MCF 10A (cell line): ENCODE measurements at places on chromosomes 3 and 15.

- DNase-seq, result peak; percentile 58
Measured at GRCh38 chr3:187744169-187745151, 808 bp downstream of the BCL6 start.

DNA sequence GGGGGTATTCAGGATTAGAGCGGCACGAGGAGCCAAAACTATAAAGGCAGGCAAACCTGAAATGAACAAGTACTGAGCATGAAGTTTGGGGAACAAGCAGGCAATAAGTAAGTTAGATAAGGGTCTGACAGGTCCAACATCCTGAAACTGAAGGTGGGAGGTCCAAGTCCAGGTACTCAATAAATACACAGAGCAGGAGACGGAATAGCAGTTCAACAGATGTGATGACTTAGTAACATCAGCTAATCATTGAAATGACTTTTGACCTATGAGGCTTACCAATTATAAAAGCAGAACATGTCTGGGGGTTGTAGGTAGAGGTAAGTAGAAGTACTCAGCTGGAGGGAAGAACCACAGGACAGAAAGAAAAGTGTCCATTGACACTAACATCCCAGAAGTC, 132.8 kb upstream of the PDZRN3 start:
- no peak for DNase-seq

- peak; percentile 83 for DNase-seq
Measured at GRCh38 chr3:134336587-134336986, 37.7 kb downstream of the AMOTL2 start.

DNA sequence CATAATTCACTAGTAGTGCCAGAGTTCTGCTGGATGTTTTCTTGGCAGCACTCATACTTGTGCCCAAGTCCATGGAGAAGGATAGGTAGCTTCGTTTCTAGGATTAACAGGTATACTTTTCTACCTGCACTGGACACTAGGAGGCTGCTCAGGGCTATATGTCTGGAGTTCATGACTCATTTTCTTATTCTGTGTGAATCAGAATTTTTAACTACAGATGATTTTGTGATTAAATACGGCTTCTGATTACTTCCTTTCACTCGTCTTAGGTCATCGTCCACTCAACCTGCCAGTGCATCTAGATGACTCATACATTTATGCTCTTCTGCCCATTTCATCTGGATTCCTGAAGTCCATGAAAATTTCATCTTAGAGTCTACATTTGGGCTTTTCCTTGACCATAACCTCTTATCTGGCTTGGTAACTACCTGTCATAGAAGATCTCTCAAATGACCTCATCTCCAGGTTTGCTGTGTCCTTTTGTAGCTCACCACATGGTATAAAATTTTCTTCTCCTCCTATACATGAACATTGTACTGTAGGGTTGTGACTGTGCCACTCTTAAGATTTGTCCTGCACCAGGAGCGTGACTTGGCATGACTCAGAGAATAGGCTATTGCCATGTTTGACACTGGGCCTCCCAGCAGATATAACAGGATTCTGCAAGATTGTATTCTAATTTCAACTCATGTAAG, 66.7 kb upstream of the GCSAM start:
- DNase-seq, result peak; percentile 83

DNA sequence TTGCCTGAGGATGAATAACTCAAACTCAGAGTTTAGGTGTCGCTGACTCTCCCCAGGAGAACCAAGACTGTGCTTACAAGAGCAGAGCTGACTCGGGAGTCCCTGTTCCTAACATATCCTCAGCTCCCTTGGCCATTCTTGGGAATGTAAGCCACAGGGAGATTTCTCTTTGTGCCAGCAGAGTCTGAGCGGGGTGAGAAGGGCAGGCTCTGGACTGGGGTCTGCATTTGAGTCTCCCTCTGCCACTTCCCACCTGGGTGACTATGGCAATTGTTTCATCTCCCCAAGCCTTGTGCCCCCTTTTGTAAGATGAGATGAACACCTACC, 126.0 kb downstream of the ADAMTS17 start:
- no peak for DNase-seq

GRCh38 chr3:176296066-176296597, 901.1 kb downstream of the TBL1XR1 start:
- DNase-seq, result no peak

DNA sequence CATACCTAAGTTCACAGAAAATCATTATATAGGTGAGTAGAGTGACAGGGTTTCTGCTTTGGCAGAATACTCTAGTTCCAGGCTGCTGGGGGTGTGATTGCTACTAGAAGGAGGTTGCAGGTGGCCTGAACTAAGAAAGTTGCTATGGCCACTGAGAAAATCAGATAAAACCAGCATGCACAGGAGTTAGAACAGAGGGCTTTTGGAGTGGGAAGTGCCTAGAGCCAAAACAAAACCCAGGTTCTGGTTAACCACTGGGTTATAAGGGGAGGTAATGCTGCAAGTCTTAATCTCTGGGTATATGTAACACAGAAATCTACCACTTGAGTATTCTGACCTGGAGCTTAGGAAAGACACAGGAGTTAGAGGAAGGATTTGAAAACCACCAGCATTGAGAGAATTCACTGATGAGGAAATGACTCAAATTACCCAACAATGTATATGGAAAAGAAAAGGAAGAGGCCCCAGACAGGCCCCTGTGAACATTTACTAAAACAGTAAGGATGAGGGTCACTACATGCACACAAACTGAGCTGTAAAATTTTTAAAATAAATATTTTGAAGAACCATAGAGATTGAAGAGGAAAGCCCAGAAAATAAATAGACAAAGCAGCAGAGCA, 60.0 kb downstream of the PLOD2 start:
- DNase-seq, result no peak

- no peak for DNase-seq
Measured at GRCh38 chr3:426072-426471, 229.5 kb downstream of the CHL1 start.

- no peak for DNase-seq
Measured at GRCh38 chr3:147843331-147843730, 434.2 kb downstream of the ZIC1 start.

- DNase-seq, result no peak
Measured at GRCh38 chr15:37032091-37032775, 68.1 kb downstream of the MEIS2 start.

DNA sequence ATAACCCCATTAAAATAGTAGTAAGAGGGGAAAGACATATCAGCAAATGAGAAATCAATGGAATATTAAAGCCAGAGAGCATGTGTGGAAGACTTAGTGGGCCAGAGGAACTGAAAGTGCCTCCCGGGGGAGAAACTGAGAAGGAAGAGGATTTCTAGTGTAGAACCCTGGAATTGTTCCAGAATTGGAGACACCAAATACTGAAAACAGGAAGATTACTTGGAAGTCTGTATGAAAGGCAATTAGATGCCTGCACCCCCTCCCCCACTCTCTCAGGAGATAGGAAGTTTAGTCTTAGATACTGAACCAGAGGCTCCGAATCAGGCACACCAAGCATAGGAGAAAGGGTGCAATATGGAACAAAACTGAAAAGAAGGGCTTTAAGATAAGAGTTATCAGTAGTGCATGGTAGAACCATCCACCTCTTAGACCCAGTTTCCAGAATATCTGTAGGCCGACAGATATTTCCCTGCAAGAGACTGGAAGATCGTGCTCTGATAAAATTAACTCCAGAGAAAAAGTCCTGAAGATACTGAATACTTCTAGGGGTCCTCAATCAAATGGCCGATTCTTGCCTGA, 32.4 kb downstream of the KLHL18 start:
- no peak for DNase-seq

DNA sequence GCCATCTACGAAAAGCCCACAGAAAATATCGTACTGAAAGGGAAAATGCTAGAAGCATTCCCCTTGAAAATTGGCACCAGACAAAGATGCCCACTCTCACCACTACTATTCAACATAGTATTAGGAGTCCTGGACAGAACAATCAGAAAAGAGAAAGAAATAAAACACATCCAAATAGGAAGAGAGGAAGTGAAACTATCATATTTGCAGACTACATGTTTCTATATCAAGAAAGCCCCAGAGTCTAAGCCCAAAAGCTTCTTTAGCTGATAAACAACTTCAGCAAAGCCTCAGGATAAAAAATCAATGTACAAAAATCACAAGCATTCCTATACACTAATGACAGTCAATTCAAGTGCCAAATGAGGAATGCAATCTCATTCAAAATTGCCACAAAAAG, 15.6 kb downstream of the OR5K3 start:
- DNase-seq, result no peak
